Activated CD4-positive, alpha-beta T cell treated with anti-CD3 and anti-CD28 coated beads, Interleukin-2, amount 50 U/mL, for 4 hours (primary cell): ENCODE measurements at places on chromosomes 4 and X.

- DNase-seq, result no peak
Observed at GRCh38 chrX:118117741-118118140, 1.1 kb upstream of the KLHL13 start.

DNA sequence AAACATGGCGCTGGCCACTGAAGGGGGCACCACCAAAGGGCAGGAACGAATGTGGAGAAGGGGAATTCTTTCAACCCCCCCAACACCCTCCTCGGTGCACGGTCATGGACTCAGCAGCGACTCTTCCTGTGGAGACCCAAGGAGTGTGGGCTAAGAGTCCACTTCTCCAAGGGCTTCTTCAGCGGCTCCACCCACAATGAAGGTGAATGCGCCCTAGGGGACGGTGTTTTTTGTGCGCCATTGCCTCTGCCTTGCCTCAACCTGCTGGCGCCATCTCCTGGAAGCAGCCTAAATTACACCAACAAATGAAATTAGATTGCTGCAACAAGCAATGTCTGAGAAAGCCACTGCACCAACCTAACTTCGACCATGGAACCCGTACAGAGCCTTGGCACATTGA lies 169.2 kb upstream of the MAGEB18 start:
- DNase-seq, result no peak

GRCh38 chrX:124125471-124125870 lies 164.0 kb downstream of the STAG2 start:
- no peak for DNase-seq

DNA sequence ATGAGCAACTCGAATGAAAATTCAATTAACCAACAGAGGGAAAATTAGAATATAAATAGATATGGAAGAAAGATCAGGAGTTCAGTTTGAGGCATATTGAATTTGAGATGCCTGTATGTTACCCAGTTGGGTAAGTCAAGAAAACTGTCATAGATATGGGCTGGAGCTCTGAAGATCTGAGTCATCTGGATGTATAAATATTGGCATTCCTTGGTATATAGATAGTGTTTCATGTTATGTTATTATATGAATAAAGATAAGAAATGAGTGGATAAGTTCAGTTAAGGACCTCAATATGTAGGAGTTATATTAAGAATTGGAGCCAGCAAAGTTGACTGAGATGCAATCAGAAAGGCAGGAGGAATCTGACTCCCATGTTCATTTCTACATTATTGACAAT lies 543.6 kb upstream of the SMIM31 start:
- no peak for DNase-seq

DNA sequence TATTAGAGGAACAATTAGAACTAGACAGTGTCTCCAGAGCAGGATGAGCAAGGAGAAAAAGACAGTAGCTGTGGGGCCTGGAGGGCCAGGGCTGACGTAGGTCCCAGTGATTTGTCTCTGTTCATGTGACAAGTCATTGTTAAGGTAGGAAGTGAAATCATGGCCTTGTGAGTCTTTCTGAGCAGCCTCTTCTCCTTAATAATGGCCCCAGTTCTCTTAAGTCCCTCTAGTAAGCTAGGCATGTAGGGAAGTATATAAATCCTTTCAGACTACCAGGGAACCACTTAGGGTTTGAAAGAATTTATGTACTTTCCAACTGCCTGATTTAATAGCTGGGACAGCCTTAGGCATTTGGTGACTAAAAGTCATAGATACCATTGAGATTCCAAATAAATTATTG lies 133.0 kb downstream of the KLHL8 start:
- no peak for DNase-seq

GRCh38 chr4:94472056-94472826 lies 20.5 kb downstream of the PDLIM5 start:
- DNase-seq, result no peak

- DNase-seq, result no peak
Observed at GRCh38 chr4:140876615-140877364, 120.6 kb upstream of the TBC1D9 start.

- no peak for DNase-seq
Observed at GRCh38 chr4:88674565-88674964, 23.1 kb downstream of the NAP1L5 start.

- DNase-seq, result no peak
Observed at GRCh38 chr4:137543198-137543597, 10.9 kb upstream of the PCDH18 start.

GRCh38 chr4:84803720-84804119 lies 162.8 kb downstream of the WDFY3 start:
- DNase-seq, result no peak

DNA sequence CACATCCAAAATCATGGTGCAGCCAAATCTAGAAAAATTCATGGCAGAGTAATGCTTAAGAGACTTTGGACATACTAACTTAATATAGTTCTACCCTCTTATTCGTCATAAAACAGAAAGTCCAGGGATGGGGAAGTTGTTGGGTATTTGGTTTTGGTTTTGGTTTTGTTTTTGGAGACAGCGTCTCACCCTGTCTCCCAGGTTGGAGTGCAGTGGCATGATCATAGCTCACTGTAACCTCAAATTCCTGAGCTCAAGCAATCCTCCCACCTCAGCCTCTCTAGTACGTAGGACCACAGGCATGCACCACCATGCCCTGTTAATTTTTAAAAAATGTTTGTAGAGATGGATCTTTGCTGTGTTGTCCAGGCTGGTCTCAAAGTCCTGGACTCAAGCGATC lies 271.8 kb upstream of the TENM3 start:
- no peak for DNase-seq

- DNase-seq, result no peak
Observed at GRCh38 chrX:69988955-69989394, 60.8 kb downstream of the AWAT2 start.

DNA sequence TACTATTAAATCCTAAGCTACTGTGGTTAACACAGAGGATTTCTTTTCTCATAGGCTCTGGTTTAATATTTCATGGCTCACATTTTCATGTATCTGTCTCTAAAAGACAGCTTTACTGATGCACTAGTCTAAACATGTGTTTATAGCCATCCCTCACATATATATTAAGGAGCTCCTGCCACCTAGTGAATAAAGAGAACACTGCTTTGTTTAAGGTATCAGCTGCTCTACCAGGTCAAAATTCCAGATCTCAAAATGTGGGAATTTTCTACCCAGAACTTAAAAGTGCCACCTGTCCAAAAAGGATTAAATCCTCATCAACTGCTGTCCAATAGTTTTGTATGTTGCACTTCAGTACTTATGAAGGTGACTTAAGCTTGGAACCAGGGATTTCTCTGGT lies 188.5 kb upstream of the TEX13C start:
- no peak for DNase-seq

- no peak for DNase-seq
Observed at GRCh38 chr4:123589301-123589700, 192.7 kb downstream of the SPRY1 start.

GRCh38 chrX:129522184-129523078 lies 859 bp downstream of the SMARCA1 start:
- DNase-seq, result no peak

DNA sequence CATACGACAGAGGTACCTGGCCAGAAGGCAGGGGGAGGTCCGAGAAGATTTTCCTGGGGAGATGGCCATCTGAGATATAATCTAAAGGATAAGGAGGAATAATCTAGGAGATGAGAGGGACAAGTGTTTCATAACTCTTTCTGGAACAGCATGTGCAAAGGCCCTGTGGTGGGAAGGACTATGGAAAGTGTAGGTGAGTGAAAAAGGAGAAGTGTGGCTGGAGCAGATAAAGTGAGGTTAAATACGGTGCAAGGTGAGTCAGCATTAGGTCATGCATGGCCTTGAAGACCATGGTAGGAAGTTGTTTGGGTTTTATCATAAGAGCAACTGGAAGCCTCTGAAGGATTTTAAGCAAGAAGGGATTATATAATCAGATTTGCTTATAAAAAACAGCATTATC lies 34.6 kb upstream of the MTM1 start:
- DNase-seq, result no peak

GRCh38 chrX:153336121-153336894 lies 2.4 kb downstream of the ZNF275 start:
- no peak for DNase-seq

- no peak for DNase-seq
Observed at GRCh38 chr4:88659890-88660208, 37.8 kb downstream of the NAP1L5 start.
